Hematopoietic multipotent progenitor cell treated with erythropoietin and hydrocortisone succinate and interleukin-3 and kit ligand, for 17 days (in vitro differentiated cells): ENCODE measurements at places on chromosomes 13 and 19.

- DNase-seq, result no peak
These were observed 9.8 kb downstream of the KLF2 start for GRCh38 chr19:16334411-16334810.

GRCh38 chr13:33931397-33932311, 113.7 kb downstream of the RFC3 start:
- DNase-seq, result peak; percentile 6

DNA sequence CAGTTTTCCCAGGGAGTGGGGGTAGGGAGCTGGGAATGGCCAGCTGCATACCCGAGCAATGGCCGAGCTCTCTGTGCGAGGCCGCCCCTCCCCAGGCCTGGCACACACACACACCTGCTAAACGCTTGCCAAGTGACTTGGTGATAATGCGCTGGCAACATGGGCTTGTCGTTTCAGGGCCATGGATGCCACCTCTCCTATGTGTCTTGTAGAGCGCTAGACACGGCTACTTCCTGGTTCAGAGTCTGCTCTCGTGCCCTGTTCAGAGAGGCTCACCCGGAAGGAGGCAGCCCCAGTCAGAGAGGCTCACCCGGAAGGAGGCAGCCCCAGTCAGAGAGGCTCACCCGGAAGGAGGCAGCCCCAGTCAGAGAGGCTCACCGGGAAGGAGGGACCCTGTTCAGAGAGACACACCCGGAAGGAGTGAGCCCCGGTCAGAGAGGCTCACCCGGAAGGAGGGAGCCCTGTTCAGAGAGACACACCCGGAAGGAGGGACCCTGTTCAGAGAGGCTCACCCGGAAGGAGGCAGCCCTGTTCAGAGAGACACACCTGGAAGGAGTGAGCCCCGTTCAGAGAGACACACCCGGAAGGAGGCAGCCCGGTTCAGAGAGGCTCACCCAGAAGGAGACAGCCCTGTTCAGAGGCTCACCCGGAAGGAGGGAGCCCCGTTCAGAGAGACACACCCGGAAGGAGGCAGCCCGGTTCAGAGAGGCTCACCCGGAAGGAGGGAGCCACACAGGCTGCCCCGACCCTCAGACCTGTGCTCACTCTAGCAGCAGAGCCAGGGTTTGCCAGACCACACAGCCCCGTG, 4.2 kb downstream of the ADPRHL1 start:
- no peak for DNase-seq

DNA sequence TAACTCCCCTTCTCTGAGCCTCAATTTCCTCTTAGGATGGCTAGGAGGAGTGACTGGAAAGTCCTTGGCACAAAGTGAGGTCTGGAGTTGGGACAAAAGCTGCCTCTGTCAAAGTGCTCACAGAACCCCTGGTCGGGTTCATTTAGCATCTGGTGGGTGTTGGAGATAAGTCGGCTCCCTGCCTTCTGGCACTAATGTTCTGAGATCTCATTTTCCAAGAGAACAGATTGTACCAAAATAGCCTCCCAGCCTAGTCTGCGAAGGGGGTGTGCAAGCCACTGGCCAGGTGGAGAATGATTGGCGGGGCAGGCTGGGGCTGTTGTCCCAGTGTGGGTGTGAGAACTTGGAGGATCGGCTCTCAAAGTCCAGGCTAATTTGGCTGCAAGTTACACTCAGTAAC, 20.7 kb upstream of the NWD1 start:
- no peak for DNase-seq

DNA sequence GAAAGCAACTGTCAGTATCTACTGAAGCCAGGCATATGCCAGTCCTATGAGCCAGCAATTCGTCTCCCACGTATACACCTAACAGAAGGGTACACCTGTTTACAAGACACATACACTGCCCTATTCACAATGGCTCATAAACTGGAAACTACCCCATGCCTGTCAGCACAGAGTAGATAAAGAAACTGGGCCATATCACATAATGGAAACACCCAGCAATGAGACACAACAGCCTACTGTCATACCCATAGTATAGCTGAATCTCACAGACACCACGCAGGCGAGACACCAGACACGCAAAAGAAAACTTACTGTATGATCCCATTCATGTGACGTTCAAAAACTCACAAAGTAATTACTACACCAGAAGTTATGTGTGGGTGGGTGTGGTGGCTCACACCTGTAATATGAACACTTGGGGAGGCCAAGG, 15.7 kb downstream of the NOSIP start:
- DNase-seq, result no peak

DNA sequence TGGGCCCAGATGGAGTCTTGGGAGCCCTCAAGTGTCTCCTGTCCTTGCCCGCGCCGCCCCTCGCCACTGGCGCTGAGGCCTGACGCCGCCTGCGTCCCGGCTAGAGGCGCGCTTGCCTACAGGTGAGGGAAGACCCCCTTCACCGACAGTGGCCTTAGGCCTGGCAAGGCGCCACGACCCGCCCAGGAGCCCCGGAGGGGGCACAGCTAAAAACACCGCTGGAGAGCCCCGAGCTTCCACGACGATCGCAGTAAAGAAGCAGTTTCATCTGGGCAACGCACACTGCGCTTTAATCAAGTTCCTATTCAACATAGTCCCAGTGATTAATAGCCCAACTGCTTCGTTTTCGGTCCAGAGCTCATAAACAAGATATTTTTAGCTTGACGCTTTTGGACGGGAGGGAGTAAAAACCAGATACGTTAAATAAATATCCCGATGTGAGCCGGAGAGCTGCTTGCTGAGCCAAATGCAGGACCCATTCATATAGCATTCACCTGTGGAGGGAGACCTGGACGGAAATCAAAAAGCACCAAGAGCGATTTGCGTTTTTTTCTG, 1.5 kb upstream of the CEBPA start:
- no peak for DNase-seq

DNA sequence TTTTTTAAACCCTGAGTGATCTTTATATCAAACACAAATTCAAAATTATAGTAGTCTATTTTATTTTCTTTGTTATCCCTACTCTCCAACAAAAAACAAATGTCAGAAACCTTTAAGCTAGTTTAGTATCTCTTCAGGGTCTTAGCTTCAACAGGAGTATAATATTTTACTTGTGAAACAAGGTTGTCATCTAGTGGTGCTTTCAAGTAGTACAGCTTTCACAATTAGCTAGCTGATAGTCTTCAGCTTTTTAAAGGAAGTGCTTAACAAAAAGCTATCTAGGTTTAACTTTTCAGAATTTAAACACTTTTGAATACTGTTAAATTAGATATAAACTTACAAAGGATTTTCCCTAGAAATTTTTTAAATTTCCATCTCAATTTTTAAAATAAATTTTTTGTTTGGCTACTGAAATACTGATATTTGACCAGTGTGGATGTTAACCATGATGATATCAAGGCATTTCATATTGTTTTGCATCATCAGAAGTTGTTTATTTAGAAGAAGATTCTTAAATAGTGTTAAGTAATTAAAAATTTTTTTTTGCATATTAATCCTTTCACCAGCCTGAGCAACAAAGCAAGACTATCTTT, 34.2 kb downstream of the TDRD3 start:
- peak; percentile 61 for DNase-seq

DNA sequence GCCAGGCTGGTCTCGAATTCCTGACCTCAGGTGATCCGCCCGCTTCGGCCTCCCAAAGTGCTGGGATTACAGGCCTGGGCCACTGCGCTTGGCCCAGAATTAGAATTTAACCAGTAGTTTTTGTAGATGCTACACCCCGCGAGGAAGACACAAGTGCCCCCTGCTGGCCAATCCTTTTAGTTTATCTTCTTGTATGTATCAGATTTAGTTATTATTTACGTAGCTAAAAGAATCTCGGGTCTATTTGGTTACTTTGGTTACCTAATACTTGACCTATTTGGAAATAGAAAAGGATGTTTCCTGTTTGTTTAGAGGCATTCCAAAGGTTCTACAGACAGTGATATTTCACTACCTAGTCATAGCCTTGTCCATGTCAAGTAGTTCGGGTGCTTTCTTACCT, 22.0 kb downstream of the MUC16 start:
- no peak for DNase-seq

DNA sequence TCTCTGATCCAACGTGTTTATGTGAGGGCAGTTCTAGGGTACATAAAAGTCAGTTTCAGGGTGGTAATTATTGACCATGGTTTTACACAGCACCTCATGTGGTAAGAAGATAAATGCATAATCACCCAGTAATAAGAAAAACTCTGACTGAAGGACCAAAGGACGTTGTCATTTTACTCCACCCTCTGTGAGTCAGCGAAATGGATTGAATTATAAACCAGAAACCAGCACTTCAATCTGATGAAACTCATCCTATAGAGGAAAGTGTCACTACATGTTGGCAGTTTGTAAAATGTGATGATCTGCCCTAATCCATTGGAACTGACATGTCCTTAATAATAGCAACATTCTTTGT, 406.8 kb downstream of the KLF5 start:
- peak; percentile 34 for DNase-seq

- no peak for DNase-seq
These were observed 121.0 kb downstream of the PCDH20 start for GRCh38 chr13:61294467-61295191.

DNA sequence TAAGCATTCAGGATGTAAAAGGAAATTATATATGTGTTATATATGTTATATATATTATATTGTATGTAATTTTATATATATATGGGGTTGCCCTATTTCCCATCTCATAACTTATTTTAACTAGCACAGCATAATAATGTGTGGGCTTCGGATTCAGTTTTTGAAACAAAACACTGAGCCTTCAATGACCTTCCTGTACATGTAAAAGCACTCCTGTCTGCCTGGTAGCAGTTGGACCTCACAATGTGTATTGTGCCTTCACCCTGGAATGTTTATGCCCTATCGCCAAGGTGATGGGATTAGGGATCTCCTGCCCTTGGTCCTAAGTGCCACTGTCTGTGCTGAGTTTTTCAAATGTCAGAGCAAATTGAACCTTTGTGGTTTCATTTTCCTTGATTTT, 968.8 kb downstream of the TUBA3C start:
- peak; percentile 13 for DNase-seq

DNA sequence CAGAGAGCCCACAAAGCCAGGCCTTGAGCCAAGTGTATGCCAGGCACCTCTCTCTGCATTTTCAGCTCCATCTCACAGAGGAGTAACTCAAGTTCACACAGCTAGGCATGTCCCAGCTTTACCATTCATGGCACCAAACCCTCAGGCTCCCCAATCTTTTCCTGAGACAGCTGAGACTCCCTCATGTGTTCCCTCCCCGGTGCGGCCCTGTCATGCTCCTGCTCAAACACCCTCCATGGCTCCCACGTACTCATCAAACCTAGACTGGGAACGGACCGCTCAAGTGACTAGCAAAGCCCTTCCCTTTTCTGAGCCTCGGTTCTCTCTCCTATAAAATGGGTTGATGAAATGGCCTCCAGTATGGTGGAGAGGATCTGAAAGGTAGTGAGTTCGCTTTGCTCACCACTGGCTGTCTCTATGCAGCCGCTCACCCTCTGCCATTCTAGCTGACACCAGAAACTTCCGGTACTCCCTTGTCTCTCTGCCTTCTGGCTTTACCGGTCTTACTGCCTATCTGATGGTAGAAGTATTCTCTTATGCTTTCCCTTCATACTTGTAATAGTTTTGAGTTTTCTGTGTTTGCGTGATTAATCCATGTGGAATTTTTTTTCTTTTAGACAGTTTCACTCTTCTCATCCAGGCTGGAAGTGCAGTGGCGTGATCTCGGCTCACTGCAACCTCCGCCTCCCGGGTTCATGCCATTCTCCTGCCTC, 7.8 kb upstream of the SLC44A2 start:
- peak; percentile 37 for DNase-seq

- no peak for DNase-seq
These were observed 1792.7 kb upstream of the MIR17HG start for GRCh38 chr13:89554801-89555200.

- no peak for DNase-seq
These were observed 4.1 kb downstream of the ACP4 start for GRCh38 chr19:50794074-50794875.

GRCh38 chr19:3575260-3575741, 2.6 kb downstream of the HMG20B start:
- peak; percentile 37 for DNase-seq

DNA sequence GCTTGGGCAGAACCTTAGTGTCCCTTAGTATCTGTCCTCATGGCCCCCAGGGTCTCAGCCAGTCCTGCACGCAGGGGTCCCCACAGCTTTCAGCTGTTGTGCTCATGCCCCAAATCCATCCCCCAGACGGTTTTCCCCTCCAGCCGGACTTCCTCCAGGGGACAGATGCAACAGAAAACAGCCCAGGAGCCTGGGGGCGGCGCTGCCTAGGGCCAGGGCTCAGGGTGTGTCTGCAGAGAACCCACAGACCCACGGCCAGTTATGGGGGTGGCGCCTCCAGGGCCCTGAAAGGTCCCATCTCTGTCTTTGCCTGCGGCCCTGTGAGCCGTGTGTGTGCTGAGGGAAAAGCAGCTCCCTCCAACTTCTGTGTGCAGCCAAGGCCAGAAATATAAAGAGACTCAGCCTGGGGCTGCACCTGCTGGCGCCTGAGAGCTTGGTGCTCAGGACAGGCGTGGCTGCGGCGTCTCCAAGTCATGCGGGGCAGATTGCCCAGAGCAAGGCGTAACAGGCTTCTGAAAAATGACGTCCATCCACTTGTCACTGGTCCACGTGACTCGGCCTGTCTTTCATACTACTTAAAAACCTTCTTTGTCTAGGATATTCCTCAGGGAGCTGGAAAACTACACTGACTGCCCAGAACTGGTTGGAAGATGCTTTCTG, 22.1 kb upstream of the F7 start:
- no peak for DNase-seq

DNA sequence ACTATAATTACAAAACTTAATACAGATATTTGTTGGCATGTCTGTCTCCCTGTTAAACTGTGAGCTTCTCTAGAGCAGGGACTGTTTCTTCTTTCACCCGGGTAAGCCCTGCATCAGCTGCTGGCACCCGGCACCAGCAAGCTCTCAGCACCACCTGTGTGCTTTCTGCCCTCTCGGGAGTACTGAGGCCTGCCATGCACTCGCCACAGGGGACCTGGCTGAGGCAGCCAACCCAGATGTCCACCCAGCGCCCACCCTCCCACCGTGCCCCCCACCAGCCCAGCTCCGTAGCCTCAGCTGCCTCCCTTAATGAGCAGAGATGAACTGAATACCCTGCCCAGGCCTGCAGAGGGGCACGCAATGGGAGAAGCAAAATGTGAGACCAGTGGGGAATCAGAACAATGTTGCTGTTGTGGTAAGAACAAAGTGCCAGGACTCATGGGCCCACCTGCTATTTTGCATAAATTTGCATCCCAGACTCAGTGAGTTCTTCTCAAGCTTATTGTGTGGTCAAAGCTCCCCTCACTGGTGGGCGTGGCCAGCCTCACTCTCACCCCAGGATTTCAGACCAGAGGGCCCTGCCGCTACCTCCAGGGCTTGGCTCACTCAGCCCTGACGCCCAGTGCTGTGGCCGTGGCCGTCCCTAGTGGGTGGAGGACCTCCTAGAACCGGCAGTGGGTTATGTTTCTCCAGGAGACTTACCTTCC, 14.6 kb upstream of the SERPINE3 start:
- DNase-seq, result no peak

- no peak for DNase-seq
These were observed 428.1 kb downstream of the ITGBL1 start for GRCh38 chr13:101880581-101880980.

DNA sequence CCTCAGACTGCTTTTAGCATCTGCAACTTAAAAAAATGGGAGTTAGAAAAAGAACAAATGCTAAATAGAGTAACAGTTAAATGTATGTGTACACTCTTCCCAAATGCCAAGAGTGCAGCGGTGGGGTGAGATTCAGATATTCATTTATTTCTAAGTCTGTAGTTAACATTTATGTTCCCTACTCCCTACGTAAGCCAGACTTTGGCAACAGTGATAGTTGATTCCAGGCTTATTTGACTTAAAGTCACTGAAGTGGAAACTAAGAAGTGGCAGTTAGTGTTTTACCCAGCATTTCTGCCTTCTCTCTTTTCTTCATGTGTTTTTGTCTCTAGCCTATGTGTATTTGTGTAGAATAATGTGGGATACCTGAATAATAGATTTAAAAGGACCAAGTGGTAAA, 4.5 kb downstream of the MIR17HG start:
- no peak for DNase-seq
